Stimulated activated CD8-positive, alpha-beta memory T cell treated with anti-CD3 and anti-CD28 coated beads, Interleukin-12 subunit alpha, Interleukin-12 subunit beta, amount 100 ng/mL, for 1 hour (primary cell): ENCODE measurements at places on chromosomes 11 and 22.

DNA sequence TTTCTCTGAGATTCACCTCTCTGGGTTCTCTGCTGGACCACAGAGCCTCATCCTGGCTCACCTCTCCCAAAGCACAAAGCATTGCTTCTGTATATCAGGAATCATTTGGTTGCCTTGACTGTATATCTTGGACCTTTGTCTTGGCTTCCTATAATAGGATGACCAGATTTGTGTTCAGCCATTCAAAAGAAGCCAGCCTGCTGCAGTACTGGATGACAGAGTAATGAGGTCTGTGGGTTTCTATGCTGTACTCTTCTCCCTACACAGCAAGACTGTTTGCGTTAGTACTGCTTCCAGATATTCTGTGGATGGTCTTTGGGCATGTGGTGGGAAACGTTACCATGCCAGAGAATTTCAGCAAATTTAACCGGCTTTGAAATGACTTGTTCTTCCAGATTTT lies 39.8 kb downstream of the ARFGAP2 start:
- no peak for DNase-seq

DNA sequence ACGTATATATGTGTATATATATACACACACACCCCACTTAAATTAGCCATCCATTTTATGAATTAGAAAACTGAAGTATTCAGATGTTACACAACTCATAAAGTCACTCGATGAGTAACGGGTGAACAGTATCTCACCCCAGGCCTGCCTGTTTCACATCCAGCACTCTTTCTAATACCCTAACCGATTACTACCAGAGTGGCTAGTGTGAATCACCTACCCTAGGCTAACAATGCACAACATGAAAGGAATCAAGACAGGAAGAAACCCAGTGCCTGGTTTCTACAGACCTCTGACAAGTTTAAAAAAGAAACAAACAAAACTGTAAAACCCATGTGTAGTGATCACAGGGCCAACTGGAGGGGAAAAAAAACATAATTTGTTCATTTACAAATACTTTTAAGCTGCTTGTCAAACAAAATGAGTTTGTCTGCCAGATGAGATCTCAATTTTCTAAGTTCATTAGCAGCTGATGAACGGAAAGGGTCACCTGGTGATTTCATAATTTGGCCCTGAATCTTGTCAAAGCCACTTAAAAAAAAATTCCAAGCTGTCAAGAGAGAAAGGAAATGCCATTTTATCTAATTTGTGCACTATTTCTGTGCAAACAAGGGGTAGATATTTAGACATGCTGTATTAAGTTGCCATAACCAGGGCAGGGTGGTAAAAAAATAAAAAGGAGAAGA lies 134.8 kb downstream of the LARGE1 start:
- no peak for DNase-seq

GRCh38 chr11:79535606-79536005 lies 94.8 kb upstream of the TENM4 start:
- no peak for DNase-seq

DNA sequence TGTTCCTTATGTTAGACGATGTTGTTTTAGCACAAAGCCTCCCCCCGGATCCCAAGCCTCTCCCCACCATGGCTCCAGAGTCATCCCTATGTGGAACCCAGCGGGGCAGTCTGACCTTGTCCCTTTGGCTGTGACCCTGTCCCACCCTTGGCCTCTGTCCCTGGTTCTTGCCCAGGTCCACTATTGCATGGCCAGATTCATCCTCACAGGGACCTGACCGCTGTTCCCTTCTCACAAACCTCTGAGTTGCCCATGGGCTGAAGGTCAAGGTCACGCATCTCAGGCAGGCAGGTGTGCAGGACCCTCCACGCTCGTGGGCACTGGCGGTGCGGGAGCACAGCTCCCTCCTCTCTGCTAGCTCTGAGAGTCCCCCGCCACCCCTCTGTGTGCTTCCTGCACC lies 39.0 kb downstream of the BCR start:
- no peak for DNase-seq

DNA sequence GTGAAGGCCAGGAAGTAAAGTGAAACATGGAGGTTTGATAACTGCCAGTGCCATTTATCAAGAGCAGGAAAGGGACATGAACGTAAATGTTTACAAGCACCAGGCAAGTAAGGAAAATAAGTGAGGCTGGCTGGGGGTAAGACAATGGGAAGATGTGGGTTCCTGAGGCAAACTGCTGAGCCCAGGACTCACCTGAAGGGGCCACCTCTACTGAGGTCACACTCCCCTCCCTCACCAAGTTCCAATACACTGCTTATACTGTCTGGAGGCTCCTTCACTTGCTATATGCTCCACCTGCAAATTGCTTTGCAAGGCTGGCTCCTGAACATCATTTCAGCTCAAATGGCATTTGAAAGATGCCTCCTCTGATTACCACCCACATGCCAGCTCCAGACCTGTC lies 10.3 kb upstream of the ZC3H12C start:
- DNase-seq, result no peak

- DNase-seq, result no peak
Measured at GRCh38 chr11:94678901-94679300, 89.3 kb upstream of the AMOTL1 start.

GRCh38 chr11:31801298-31801702 lies 9.8 kb downstream of the PAX6 start:
- DNase-seq, result no peak

- DNase-seq, result no peak
Measured at GRCh38 chr11:79406376-79406775, 34.5 kb downstream of the TENM4 start.

GRCh38 chr11:75200051-75200450 lies 40.5 kb upstream of the TPBGL start:
- no peak for DNase-seq

DNA sequence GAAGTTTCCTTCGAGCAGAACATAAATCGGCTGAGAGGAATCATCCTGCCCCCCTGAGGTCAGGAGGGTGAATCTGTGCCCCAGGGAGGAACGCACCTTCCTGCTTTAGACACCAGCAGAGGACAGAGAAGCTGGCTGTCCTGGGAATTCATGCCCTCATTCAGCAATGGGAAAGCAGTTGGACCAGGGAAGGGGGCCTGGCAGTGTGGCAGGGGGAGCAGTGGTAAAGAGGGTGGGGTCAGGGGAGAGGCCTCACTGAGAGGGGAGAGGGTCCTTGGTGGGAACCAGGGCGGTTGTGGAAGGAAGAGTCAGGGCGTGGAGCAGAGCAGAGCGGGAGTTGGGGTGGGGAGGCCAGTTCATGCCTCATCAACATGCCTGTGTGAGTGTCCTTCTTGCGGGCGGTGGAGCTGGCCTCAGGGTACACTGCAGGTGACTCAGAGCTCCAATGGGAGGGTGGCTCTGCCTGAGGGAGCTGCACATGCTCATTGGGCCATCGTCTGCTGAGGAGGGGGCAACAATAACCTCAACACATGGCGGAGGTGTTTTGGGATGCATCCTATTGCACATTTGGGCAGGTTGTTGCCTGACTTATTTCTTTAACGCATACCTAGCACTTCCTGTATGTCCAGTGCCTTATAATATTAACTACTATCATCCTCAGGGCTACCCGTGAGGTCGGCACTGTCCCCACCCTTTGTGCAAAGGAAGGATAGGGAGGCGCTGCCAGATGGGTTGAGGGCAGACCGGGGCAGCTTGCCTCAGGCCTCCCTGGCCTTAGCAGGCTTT lies 23.2 kb downstream of the MED15 start:
- no peak for DNase-seq

- no peak for DNase-seq
Measured at GRCh38 chr11:118109231-118109630, 22.5 kb upstream of the SMIM35 start.

DNA sequence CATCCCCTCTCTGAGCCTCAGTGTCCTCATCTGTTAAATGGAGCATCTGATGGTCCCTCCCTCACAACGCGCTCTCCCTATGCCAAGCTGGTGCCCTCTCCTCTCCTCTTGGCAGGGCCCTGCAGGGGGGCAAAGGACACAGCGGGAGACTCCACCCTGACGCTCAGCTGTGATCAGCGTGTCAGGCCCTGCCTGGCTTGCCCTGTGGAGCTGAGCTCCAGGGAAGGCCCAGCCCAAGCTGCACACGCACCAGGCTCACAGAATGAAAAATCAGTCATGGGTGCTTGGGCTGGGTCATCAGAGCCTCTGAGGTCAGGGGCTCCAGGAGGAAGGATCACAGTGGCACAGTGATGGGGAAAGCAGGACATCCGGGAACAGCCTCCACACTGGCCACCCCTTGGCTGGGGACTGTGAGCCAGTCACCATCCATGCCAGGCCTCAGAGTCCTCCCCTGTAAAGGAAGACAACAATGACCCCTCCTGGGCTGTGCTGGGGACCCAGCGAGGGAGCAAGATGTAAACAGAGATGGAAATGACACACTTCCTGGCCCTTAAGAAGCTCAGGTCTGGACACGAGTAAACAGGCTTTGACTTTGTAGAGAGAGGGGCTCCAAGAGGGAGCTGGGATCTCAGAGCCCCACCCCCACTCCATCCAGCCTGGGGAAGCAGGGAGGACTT lies 36.6 kb downstream of the RPL3 start:
- DNase-seq, result no peak

DNA sequence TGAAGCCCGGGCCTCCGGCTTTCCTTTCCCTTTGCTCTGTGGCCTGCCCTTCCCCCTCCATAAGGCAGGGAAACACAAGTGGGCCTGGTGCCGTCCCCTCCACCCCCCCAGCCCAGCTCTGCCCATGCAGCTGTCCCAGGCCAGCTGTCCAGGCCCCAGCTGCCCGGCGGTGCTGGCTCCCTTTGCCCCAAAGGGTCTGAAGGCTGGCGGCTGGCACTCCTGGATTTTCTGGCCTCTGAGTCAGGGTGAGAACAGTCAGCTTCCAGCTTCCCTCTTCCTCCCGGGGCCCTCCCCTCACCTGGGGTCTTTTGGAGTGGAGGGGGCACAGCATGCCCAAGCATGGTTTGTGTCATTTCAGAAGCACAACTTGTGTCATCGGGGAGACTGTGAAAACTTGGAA lies 27.8 kb downstream of the CD82 start:
- no peak for DNase-seq

DNA sequence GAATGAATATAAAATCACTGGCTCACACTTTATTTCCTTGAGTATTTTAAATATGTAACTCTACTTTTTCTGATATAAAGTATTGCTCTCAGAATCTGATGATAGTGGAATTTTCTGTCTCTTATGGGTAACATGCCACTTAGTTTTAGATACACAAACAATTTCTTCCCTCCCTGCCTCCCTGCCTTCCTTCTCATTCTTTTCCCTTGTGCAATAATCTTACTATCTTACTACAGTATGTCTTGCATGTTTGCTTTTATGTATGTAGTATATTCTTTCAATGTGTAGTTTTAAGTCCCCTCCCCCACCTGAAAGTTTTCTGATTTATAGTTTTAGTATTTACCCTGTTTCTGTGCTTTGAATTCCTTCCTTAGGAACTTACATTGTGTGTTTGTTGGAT lies 48.4 kb downstream of the INSC start:
- DNase-seq, result no peak

GRCh38 chr22:30892731-30893221 lies 75.8 kb downstream of the MORC2 start:
- no peak for DNase-seq

- DNase-seq, result no peak
Measured at GRCh38 chr22:48952256-48953102, 875.2 kb downstream of the BRD1 start.

- DNase-seq, result no peak
Measured at GRCh38 chr11:120375076-120375475, 38.9 kb downstream of the ARHGEF12 start.

DNA sequence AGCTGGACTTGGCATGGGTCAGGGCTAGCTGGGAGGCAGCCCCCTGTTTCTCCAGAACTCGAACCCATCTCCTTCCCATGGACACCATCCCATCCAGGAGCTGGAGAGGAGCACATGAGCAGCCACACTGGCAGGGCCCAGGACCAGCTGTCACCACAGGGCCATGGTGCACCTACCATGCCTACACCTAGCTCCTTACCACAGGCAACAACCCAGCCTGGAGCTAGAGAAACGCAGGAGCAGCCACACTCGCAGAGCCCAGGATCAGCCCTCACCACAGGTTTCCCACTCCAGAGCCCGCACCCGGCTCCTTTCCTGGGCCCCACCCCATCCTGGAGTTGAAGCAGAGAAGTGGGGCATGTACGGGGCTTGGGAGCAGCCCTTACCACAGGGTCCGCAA lies 50.2 kb downstream of the GAB4 start:
- no peak for DNase-seq

GRCh38 chr11:66868726-66869566 lies 12.1 kb downstream of the LRFN4 start:
- peak; percentile 61 for DNase-seq

DNA sequence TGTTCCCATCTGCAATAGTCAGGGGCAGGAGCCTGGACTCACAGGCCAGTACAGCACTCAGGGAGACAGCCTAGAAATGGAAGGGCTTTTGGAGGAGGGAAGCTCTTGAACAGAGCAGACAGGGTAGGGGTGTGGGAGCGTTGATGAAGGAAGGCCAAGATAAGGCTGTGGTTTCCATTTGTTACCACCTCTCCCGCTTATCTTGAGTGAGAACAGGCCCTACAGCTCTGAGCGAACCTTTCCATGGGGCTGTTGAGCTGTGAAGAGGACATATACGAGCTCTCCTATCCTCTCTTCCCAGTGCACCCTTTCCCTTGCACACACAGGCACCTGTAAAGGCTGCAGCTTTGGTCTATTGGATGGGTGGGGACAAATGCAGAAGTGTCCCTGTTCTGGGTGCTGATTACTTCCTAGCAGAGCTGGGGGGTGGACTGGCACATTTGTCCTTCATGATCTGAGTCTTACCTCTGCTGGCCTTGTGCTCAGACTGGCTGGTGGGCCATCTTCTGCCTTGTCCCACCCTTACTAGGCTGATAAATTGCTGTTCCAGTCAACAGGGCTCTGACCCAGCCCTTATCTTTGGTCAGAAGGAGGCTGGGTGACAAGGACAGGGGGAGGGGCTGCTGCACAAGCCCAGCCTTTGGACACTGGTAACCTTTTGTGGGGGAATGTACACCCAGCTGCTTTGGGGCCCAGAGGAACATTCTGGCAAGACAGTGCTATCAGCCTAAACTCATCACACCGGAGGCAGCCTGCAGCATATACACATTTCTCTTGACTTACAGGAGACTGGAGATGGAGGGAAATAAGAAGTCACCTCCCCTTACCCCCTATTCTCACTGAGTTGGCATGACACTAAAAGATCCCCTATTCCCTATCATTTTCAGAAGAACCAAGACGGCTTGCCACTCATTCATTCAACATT lies 80.1 kb upstream of the NNMT start:
- DNase-seq, result no peak

DNA sequence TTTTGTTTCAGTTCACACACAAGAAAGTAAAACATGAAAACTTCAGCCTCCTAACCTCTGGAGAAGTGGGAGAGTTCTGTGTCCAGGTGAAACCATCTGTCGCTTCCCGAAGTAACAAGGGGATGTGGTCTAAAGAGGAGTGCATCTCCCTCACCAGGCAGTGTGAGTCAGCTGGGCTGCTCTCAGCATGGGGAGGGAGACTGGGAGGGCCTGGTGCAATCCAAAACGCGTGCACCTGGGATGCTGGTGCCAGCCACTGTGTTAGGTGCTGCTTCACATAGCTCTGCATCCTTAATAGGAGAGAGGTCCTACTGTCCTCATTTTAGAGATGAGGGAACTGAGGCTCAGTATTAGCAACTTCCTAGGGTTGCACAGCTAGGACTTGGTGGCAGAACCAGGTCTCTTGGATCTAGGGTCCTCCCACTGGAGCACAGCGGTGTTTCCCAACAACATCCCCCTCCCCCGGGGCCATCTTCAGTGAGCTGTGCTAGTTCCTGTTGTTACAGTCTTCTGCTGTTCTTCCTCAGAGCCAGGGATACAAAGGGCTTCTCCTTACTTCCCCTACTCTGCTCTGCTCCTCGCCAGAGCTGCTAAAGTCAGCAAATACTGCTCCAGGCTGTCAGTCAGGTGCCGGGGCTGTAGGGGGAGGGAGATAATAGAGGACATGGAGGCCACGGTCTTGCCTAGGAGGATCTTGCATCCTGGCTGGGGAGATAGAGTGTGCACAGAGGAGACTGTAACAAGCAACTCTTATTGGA lies 8.0 kb downstream of the IL10RA start:
- DNase-seq, result no peak
